Effector memory CD8-positive, alpha-beta T cell (primary cell): ENCODE measurements at places on chromosomes 5 and 9.
A peak's percentile ranks its signal among the peaks of the same experiment; 100 is the strongest.

DNA sequence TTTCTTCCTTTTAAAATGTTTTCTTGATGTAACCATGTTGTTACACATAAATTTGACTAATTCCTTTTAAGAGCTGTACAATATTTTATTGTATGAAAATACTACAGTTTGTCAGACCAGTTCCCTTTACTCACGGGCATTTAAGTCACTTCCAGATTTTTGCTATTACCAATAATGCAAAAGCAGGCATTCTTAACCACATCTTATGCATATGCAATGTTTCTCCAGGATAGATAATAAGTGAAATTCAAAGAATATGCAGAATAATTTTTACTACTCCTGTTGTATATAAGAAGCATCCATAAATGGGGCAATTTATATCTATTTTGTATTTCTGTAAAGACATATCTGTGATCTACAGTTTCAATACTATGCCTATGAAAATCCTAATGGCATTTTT lies 77.3 kb downstream of the FNIP1 start:
- no peak for DNase-seq

GRCh38 chr5:40045429-40045828 lies 620.6 kb upstream of the DAB2 start:
- no peak for DNase-seq

DNA sequence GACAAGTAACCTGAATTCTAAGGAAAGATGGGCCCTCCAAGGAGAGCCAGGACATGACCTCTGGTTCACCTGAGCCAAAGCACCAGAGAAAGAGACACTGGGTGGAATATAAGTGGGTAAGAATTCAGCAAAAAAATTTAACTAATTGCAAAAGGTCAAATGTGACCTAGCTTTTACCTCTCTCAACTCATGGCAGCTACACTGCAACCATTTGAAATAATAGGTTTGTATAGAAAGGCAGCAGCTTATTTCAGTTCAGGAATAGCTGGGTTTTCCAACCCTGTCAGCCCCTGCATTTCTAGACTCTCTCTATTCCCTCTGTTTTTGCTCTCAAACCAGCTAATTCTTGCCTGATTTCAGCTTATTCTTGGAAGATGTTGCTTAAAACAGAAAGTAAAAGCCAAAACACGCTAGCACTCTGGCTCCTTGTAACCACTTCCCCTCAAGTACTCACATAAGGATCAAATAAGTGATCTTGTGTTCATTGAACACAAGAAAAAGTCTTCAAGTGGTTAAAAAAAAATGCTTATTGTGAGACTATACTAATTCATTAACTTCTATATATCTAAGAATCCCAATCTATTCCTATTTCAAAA lies 101.1 kb upstream of the NR4A3 start:
- no peak for DNase-seq

DNA sequence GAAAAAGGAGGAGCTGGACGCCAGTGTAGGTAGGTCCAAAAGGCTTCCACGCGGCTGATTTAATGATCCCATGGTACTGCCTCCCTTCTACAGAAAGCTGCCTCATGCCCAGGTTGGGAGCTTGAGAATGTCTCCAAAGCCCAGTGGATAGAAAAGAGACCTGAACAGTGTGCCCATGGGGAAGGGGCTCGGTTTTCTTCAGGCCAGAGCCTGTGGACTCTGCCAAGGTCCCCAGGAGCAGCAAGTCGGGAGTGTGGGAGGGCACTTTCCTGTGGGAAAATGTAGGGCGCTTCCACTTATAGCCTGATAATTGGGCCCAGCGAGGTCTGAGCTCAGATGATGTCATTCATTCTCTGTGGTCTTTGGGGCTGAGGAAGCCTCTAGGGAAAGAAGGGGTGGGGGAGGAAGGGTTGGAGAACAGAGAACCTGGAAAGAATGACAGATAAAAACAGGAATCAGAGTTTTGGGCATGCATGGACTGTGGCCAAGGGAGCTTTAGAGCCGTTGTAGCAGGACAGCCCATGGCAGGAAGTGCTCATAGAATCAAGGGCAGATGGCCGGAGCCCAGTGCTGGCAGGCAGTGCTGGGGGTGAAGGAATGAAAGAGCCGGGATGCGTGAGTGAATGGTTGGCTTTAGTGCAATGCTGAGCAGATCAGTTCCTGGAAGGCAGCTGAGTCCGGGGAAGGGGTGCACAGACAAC lies 42.5 kb upstream of the SH3PXD2B start:
- no peak for DNase-seq

- no peak for DNase-seq
Observed at GRCh38 chr5:107502676-107503060, 168.1 kb downstream of the EFNA5 start.

DNA sequence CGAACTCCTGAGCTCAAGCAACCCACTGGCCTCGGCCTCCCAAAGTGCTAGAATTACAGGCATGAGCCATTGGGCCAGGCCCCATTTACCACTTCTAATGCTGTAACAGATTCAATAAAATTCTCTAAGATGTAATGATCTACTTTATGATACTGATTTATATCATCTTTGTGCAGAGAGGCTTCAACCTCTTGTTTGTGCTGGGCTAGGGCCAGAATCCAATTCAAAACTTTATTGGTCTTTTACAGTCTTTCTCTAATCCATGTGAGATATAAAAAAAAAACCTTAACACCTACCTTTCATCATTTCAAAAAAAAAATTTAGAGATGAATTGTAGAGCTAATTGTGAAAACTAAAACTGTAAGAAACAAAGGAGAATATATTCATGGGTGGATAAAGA lies 8.2 kb upstream of the BTF3 start:
- DNase-seq = no peak

DNA sequence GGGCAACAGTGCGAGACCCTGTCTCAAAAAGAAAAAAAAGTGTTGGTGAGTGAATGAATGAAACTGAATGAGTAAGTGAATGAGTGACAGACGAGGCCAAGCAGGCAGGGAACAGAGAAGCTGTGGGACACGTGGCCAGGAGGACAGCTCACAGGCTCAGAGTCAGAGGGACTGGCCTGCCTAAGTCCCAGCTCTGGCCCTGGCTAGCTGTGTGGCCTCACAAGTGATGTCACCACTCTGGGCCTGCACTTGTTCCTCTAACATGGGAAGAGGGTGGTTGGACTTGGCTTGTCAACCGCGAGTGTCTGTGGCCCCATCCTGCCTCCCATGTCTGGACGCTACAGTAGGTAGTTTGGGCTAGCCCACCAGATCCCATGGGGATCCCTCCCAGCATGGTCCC lies 4.7 kb upstream of the PLPP7 start:
- no peak for DNase-seq

GRCh38 chr5:88680253-88681132 lies 202.5 kb downstream of the MEF2C start:
- DNase-seq = peak; percentile 80

GRCh38 chr5:2674456-2674855 lies 77.0 kb downstream of the IRX2 start:
- no peak for DNase-seq

DNA sequence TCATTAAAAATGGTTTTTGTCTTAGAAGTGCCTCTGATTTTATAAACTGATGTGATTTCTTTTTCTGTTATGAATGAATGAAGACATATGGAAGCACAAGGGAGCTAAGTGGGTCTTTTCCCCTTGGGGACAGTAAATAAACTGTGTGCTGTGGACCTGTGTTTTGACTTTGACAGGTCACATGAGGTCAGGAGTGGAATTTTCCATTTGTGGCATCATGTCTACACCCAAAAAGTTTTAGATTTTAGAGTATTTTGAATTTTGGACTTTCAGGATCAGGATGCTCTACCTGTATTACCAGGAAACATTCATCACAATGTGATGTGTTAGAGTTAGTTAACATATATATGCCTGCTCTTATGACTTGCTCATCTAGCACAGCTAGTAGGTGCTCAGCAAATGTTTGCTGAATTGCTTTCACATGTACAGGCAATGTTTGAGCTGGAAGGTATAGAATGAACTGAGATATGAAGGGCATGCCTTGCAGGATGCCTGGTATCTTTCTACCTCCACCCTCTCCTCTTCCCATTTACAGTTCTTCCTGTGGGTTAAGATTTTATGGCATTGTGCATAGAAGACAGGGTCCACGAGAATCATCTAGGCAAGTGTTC lies 73.2 kb upstream of the NR3C1 start:
- DNase-seq = no peak

GRCh38 chr9:2987679-2988078 lies 143.8 kb upstream of the PUM3 start:
- DNase-seq = no peak

DNA sequence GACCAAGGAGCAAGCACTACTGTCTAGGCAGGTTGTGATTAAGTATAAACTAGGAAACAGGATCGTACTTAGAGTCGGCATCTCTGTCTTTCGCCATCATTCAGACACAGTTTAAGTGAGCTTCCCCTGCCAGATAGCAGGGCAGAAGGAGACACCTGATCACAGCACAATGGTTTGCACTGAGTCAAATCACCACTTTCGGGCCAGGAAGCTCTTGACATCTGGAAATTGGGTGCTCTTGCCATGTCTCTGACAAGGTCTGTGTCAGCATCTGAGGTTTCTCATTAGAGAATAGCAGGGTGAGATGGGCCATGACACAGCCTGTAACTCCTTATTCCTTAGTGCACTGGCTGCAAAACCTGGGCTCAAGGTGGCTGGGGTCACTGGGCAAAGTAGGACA lies 8.3 kb downstream of the ADRB2 start:
- DNase-seq = no peak

DNA sequence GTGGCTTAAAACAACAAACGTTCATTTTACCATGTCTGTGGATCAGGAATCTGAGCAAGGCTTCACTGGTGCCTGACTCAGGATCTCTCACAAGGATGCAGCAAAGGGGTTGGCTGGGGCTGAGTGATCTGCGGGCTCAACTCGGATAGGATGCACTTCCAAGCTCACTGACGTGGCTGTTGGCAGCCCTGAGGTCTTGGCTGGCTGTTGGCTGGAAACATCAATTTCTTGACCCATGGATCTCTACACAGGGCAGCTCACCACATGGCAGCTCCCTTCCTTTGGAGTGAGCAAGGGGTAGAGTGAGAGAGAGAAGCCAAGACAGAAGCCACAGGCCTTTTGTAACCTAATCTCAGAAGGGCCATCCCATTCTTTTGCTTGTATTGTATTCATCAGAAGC lies 202.1 kb downstream of the NXNL2 start:
- DNase-seq = no peak

GRCh38 chr9:32431196-32431595 lies 46.8 kb downstream of the ACO1 start:
- no peak for DNase-seq

- no peak for DNase-seq
Observed at GRCh38 chr9:116543731-116544400, 143.2 kb upstream of the TRIM32 start.

- no peak for DNase-seq
Observed at GRCh38 chr9:12684974-12685373, 8.2 kb upstream of the TYRP1 start.

GRCh38 chr5:110269478-110270142 lies 456.9 kb downstream of the TMEM232 start:
- no peak for DNase-seq

- no peak for DNase-seq
Observed at GRCh38 chr5:91186101-91186500, 197.0 kb downstream of the ARRDC3 start.

GRCh38 chr9:4301296-4301695 lies 1.4 kb upstream of the GLIS3 start:
- no peak for DNase-seq

DNA sequence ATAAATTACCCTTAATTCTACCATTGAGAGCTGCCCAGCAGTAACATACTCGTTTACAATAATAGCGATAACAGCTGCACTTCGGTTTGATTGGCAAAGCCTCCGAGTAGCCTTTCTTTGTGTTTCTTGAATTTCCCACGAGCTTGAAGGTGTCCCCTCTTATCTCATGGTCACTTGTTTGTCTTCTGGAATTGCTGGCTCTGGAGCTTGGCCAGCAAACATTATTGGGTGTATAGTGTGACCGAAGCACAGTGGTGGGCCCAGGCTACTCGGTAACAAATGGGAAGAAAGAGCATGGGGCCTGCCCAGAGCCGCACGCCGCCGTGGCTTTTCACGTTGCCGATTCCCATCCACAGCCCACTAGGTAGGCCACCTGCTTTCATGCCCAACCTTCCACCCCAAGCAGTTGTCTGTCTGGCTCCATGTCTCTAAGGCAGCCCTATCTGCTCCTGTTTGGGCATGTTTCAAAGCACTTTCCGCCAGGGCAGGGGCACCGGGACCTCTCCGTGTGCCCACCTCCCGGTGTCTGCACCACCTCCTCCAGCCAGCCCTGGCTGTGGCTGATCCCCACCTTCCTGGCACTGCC lies 8.7 kb downstream of the STKLD1 start:
- DNase-seq = no peak

GRCh38 chr5:159331093-159331973 lies 1.0 kb upstream of the IL12B start:
- peak; percentile 77 for DNase-seq

DNA sequence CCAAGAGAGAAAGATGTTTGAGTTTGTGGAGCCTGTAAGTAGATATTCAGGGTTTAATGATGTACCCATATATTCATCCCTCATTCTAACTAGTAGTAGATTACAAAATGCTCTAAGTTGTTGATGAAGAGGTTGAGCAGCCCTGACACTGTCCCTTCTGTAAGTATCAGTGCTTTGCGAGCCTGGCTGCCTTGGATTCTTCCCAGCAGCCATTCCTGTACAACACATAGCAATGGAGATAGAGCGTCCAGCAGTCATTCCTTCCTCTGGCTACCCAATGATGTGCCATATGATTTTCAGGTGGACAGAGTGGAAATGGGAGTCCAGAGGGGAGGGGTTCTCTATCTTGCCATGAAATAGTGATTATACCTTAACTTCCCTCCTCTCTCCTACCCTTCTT lies 124.1 kb downstream of the ARHGAP26 start:
- DNase-seq = no peak

DNA sequence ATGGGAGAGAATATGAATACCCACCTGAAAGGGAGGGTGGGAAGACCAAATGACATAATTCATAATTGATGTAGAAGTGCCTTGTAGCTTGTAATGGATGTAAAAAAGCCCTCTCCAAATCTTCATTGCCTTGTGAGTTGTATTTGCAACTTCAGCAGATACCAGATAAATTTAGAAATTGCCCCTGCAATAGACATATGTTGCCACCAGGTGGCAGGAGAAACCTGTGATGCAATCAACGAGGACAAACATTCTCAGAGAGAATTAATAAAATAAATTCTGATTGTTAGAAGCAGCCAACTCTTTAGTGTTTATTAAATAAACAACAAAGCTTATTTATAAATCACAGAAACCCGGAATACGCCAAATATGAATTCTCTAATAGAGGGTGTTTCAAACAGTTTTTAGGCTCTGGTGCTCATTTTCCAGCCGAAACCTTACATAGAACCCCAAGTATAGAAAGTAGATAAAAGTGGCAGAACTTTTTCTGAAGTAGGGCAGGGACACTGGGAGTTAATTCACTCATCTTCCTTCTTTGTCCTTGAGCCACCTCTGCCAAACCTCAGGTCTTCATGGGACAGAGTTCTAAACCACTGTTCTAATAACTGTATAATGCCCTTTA lies 147.8 kb downstream of the TMEM38B start:
- no peak for DNase-seq

- no peak for DNase-seq
Observed at GRCh38 chr5:107402434-107403227, 268.1 kb downstream of the EFNA5 start.

- DNase-seq = no peak
Observed at GRCh38 chr5:97136475-97136874, 5.9 kb downstream of the LIX1 start.

GRCh38 chr5:148177207-148177606 lies 8.9 kb downstream of the SPINK14 start:
- no peak for DNase-seq

GRCh38 chr9:121842612-121842978 lies 191.2 kb downstream of the DAB2IP start:
- DNase-seq = no peak

- DNase-seq = no peak
Observed at GRCh38 chr9:97852399-97853055, 499 bp upstream of the FOXE1 start.

GRCh38 chr9:108673386-108673785 lies 182.4 kb downstream of the ACTL7B start:
- no peak for DNase-seq
